ENCODE measurements at places on chromosomes 16 and 17.

DNA sequence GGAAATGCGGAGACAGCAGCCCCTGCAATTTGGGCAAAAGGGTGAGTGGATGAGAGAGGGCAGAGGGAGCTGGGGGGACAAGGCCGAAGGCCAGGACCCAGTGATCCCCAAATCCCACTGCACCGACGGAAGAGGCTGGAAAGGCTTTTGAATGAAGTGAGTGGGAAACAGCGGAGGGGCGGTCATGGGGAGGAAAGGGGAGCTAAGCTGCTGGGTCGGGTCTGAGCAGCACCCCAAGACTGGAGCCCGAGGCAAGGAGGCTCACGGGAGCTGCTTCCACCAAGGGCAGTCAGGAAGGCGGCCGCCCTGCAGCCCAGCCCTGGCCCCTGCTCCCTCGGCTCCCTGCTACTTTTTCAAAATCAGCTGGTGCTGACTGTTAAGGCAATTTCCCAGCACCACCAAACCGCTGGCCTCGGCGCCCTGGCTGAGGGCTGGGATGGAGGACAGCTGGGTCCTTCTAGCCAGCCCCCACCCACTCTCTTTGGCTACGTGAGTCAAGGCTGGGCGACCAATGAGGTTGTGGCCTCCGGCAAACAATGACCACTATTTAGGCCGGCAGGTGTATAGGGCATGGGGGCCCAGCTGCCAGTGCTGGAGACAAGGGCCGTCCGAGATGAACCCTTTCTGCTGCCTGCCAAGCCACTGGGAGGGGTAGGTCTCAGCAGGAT is 507 bp downstream of the SERPINF1 start:
- DNase-seq, result no peak

DNA sequence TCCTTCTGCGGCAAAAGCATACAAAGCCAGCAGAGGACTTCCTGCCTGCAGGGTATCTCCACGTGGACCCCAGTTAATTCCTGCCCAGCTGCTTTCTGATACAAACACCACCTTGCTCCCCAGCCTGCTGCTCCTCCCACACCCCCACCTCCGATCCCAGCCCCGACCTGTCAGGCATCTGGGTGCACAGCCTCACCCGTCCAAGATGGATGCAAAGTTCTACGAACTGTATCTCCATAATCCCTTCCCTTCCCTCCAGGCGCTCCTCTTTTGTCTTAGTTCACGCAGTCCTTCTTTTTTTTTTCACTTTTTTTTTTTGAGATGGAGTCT is 15.6 kb upstream of the FOXJ1 start:
- no peak for DNase-seq

GRCh38 chr17:9644910-9645751 is at the start of gene USP43:
Gene USP43, plus strand, starts transcription at chr17:9645517. Its CDS starts 116 bp downstream, at chr17:9645633.
- peak; percentile 35 for DNase-seq

GRCh38 chr16:58501242-58502131 is 1.5 kb downstream of the NDRG4 start:
- peak; percentile 58 for DNase-seq

DNA sequence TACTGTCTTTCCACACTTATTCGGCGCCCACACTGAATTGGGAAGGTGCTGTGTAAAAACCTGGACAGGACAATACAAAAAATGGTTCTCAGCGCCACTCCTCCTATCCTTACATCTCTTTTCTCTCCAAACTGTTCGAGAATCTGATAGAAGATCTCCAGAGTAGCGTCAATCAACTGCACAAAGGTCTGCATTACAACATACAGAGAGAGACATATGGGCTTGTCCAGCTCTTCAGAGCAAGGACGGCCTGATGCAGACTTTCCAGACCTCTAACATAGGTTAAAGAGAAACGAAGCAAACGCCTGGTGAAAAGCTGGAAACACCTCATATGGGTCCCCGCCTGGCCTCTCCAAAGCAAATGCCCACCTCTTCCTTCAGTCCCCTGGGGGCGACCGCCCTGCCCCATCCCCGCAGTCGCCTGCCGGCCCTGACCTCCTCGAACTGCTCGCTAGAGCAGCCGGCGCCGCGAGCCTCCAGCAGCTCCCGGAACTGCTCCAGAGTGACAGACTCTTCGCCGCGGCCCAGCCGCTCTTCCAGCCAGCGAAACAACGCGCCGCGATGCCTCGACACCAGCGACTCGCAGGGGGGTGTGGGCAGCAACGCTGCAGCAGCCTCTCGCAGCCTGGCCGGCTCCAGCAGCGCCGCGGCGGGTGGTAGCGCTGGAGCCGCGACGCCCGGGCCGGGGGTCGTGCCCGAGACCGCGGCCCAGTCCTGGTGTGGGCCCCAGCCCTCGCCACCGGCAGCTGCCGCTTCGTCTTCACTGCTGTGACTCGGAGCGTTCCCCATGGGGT is 526 bp downstream of the ZZEF1 start:
- DNase-seq, result no peak

GRCh38 chr17:79843474-79843815 is 4.2 kb upstream of the CBX4 start:
- no peak for DNase-seq

- DNase-seq, result no peak
These were observed 73.0 kb upstream of the DNAH17 start for GRCh38 chr17:78650093-78650715.

- no peak for DNase-seq
These were observed 9.6 kb upstream of the FBF1 start for GRCh38 chr17:75950421-75950820.

DNA sequence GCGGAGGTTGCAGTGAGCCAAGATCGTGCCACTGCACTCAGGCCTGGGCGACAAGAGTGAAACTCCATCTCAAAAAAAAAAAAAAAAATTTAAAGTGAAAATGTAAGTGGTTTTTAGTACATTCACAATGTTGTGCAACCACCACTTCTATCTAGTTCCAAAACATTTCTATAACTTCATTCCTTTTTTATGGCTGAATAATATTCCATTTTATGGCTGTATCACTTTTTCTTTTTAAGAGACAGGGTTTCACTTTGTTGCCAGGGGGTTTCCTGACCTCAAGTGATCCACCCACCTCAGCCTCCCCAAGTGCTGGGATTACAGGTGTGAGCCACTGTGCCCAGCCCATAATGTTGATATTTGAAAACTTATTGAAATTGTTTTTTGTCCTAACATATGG is 11.7 kb upstream of the CMTM3 start:
- no peak for DNase-seq

- no peak for DNase-seq
These were observed 58.6 kb downstream of the SLC6A4 start for GRCh38 chr17:30176855-30177254.

DNA sequence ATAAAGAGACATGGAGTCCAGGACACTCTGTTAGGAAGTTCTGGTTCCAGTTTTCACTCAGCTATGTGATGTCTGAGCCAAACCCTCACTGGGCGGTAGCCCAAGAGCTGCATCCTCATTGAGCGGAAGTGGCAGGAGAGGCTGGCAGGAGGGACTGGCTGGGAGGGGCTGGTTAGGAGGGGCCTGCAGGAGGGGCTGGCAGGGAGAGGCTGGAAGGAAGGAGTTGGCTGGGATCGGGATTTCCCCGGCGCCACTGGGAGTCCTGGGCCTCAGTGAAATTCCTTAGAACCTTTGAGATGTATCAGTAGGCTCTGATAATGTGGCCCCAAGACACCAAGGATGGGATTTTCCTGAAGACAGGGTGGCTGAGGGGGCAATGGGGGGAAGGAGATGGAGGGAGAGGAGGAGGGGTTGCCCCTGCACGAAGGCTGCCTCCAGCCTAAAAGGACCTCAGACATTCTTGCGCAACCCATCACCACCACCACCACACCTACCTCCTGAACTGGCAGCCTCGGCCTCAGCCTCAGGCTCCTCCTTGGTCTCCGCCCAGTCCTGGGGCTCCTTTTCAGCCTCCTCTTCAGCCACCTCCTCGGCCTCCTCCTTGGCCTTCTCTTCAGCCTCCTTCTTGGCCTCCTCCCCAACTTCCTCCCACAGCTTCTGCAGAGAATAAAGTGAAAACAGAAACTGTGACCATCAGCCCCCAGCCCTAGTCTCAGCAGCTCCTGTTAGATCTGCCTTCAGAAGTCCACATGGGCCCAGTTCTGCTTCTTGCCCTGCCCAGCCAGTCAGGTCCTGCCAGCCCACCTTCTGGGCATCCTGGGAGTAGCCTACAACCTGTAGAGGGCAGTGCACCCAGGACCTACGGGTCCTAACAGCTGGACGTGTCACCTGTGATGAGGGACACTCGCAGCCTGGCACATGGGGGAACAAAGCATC is 31.7 kb downstream of the CNGB1 start:
- DNase-seq, result no peak

DNA sequence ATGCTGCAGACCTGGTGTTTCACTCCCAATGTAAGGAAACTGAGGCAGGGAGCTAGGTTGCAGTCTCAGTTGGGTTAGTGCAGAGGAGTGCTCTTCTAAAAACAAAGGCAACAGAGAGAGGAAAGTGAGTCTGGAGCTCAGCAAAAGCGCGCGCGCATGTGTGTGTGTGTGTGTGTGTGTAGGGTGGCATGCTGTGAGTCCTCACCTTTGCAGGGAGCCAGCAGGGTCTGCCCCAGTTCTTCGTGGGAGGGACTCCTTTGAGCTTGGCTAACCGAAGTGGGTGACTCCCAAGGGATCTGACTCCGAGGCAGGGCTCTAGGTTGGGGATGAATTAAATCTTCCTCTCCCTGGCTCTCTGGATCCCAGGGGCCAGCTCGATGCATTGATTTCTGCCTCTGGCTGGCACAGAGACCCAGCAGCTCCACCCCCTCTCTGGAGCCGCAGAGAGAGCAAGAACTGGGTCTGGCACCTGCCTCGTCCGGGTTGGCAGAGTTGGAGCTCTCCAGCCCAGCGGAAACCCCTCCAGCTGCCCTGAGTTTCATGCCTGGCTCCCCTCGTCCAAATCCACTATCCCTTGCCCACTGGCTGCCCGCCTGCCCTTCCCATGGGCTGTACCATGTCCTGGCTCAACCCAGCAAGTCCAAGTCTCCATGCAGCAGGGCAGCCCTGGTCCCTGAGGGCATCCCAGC is 1.3 kb upstream of the BTBD17 start:
- no peak for DNase-seq

- DNase-seq, result no peak
These were observed 10.4 kb upstream of the CTCF start for GRCh38 chr16:67551972-67552371.

GRCh38 chr17:36858119-36859002 is 78.9 kb upstream of the LHX1 start:
- DNase-seq, result no peak

DNA sequence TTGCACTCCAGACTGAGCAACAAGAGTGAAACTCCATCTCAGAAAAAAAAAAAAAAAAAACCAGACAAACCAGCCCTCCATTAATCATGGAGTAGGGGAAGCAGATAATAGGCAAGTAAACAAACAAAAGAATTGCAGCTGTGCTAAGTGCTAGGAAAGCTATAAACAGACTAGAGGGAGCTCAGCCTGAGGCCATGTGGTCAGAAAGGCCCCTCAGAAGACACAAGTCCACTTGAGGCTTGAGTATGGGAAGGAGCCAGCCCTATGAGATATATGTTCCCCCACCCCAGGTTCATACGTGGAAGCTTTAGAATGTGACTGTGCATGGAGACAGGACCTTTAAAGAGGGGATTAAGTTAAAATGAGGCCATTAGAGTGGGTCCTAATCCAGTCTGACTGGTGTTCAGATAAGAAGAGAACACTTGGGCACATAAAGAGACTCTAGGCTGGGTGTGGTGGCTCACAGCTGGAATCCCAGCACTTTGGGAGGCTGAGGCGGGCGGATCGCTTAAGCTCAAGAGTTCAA is 132.6 kb upstream of the NOL11 start:
- DNase-seq, result no peak

- no peak for DNase-seq
These were observed 290.3 kb downstream of the SOX9 start for GRCh38 chr17:72411124-72411563.

DNA sequence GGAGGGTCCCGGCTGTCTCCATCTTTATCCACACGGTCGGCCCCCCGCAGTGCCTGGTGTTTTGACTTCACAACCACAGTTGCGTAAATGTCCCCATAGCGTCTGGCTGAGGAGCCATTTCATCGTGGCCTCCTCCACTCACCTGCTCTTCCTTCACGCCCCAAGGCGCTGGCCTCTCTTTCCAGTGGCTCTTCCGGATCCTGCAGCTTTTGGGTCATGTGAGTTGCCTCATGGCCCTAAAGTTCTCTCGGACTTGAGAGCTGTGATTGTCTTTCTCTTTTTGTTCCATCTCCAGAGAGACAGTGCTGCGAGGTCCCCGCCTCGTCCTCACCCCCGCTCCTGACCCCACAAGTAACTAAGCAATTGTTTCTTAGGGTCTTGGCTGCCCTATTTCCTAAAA is 22.7 kb downstream of the FLYWCH1 start:
- DNase-seq, result no peak

DNA sequence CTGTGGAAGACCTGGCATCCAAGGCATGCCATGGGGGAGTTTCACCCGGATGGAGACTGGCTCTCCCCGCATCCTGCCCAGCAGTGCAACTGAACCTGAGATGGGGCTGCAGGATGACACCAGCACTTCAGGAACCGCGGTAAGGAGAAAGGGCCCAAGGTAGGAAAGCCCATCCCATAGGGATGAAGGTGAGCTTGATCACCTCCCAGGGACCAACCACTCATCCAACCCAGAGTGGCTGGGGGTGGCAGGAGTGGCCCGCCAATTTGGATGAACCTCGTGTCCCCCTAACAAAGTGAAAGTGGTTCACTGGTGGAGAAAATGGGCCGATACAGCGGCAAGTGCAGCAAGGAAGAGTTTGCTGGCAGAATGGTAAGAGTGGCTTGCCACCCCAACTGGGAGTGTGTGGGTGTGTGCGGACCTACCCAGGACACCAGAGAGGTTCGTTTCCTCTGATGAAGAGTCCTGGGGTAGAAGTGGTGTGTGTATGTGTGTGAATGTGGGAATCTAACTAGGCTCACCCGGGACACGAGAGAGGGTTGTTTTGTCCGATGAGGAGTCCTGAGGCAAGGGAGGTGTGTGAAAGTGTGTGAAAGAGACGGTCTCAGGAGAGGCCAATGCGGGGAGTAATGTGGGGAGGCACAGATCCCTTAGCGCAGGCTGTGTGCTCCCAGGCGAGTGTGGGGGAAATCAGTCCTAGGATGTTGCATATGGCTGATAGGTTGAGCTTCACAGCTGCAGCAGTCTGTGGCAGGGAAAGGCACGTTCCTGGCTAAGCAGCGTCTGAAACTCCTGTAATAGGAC is 22.6 kb downstream of the ACSM1 start:
- no peak for DNase-seq

GRCh38 chr17:82917699-82918345 is 78.0 kb upstream of the ZNF750 start:
- DNase-seq, result no peak

DNA sequence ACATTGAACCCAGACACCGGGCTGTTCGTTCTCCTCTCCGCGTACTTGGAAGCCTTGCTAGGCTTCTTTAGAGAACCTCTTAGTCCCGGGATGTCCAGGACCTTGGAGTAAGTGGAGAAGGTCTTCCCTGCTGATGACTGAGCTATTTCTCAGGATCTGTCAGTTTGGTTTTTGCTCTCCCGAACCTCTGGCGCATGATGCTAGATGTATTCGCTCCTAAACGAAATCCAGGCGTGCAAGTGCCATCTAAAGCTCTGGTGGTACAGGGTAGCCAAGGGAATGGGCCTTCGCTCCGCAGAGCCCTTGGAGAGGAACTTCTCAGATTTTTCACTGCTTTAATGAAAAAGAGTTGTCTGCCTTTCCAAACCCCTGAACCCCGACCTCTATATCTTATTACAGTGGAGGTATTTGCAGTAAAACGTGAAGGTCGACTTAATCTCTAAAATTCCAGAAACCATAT is 547 bp downstream of the VMP1 start:
- DNase-seq, result no peak
